ENCODE measurements at places on chromosomes 1 and 21.
A peak's percentile ranks its signal among the peaks of the same experiment; 100 is the strongest.

GRCh38 chr1:155858800-155859233 is 550 bp upstream of the SYT11 start:
- DNase-seq, result no peak

DNA sequence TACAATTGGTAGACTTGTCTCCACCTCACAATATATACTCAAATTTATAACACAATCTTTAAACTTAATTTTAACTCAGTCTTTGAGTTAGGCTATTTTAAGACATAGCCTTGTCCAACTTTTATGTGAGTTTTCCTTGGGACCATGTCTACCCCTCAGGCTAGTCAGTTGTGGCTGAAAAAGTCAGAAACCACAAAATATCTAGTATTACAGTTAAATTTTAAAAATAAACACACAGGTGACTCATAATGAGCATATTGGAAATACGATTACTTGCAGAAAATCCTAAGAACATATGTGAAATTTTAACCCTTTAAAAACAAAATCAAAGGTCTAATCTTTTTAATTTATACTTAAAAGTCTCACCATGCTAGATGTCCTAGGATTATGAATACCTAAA is 4.8 kb upstream of the ASB17 start:
- DNase-seq, result no peak

DNA sequence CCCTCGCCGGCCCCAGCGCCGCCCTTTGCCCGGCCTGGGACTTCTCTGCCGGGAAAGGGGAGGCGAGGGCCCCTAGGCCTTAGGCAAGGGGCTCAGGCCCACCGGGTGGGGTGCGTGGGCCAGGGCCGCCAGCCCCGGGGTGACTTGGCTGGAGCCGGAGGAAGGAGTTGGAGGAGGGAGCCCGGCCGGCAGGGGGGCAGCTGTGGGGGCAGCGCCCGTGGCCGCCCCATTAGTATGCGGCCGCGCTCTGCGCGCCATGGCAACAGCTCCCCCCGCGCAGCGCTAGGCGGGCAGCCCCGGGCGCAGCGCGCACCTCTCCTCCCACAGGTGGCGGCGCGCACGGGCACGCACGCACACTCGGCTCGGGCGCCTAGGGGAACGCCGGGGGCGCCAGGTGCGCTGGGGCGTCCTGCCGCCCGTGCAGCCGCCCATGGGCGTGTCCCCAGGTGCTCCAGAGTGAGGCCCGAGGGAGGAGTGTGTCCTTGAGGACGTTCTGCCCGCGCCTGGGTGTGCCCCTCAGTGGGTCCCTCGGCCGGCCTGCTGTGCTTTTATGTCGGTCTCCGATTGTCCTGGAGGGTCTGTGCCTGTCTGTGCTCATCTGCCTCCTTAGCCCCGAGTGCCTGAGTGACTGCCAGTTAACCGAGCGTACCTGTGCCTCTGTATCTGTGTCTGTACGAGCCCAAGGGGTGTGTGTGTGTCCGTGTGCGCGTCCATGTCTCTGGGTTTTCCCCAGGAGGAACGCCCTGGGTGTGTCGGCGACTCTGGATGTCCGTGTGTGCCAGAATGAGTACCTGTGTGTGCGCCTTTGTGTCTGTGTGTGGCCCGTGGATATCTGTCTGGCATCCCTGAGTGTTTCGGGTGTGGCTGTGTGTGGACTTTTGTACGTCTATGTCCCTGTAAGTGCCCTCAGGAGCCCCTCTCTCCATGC is 38.2 kb upstream of the WASF2 start:
- DNase-seq, result peak; percentile 33

- no peak for DNase-seq
These were observed 137.7 kb upstream of the PTBP2 start for GRCh38 chr1:96583903-96584302.

DNA sequence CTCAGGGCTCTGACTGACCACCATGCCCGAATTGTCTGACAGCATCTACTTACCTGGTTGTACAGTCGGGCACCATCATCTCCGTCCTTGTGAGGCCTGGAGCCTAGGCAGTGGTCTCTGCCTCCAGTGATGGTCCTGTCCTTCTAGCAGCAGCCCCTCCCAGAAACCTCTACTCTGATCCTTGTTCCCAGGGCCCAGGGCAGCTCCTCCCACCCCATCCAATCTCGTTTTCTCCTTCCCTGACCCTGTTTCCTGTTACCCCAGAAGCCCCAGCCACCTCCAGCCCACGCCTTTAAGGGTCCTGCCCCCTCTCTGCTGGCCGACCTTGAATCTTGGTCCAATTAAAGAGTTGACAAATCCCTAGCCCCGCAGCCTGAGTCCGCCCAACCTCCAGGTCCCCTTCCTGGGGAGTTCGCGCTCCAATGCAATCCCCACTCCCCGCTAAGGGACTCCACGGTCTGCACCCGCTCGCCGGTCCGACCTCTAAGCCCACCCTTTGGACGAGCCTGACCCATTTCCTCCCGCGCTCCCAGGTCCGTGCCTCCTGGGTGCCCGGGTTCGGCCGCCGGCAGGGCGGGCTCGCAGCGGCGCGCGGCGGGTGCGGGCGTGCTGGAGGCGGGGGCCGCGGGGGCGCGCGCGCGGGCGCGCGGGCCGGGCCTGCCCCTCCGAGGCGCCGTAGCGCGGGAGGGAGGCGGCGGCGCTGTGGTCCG is at the start of gene B4GALT2:
TSS of gene B4GALT2 (plus strand) at position 660 of the 710 bp plus-strand sequence. CDS start 1,951 bp downstream, outside the sequence.
- no peak for DNase-seq

DNA sequence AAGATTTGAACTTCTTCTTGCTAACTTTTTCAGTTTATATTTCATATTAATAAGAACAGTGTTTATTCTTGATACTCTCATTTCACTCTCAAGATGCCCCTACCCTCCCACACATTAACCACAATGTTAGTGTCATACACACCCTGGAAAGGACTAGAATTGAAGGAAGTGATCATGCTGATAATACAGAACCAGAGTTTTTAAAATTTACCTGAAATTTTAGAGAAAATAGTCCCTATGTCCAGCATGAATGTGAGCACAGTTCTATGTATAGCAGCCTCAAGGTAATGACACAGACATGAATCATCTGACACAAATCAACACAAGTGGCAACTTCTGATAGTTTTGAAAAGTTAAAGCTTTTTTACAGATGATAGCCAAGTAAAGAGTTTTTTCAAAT is 26.0 kb downstream of the RGS1 start:
- DNase-seq, result no peak

- no peak for DNase-seq
These were observed 14.9 kb upstream of the SLAMF9 start for GRCh38 chr1:159968901-159969300.

DNA sequence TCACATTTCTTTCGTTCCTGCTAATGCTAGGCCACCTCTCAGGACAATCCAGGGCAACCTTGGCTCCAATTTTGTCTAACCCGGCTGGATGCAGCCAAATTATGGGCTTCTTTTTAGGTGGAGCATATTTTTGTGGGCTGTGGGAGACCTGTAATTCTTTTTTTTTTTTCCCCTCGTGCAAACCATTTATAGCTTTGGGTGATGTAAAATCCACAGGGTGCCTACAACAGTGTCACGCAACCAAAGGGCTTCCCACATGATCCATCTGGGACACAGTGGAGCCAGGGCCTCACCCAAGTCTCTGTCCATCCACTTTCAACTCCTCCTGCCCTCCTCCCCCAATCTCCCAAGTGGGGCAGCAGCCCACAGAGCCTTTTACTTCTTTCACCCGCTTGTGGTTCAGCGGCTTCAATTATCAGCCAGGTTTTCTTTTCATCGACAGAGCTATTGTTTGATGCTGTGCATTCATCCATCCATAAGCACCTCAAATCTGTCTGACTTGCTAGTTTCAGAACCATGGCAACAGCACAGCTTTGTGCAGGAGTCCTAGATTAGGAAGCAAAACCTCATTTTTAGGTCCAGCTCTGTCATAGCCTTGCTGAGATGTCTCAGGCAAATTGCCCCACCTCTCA is 10.0 kb upstream of the OVAAL start:
- no peak for DNase-seq

DNA sequence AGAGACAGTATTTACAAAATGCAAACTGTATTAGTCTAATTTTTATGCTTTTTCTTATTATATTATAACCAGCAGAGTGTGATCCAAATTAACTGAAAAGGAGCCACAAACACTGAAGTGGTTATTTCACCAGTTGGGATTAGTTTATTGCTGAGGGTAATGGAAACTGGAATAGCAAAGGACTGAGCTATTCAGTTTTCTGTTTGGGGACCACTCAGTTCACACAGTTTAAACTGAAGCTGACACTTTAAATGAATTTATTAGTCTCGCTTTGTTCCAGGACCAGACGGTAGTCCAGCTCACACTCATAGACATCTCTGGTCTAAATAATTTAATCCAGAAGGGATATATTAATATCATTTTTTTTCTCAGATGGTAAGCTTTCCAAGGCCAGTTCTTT is 410.7 kb downstream of the LTN1 start:
- DNase-seq, result no peak

DNA sequence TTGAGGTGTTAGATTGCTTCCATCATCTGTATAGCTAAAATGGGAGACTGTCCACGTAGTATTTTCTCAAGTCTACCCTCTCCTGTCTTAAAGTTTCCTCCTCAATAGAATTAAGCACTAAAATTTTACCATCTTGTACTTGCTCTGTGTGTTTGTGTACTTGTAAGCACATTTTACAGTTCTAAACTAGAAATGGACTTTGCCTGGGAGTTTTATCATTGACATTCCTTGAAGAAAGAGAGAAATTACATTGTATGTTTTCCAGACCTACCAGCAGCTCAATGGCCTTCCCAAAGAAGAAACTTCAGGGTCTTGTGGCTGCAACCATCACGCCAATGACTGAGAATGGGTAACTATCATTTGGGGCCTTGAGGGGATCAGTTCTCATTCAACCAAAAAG is 4.5 kb downstream of the NPL start:
- DNase-seq, result no peak

DNA sequence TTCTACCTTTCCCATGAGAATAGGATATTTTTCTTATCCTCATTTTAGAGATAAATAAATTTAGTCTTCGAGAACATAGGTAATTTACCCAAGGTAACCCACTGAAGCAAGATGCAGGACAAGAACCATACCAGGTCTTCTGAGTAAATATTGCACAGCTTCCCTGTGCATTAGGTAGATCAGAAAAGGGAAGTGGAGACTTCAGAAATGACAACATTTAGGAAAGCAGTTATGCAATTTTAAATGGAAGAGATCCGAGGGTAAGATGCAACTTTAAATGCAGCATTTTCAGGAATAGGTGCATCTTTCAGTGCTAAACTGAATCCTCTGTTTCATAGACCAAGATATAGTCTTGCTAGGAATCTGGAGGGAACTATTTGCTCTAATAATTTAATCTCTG is 206.4 kb upstream of the SGIP1 start:
- DNase-seq, result no peak

GRCh38 chr1:119000371-119001180 is 12.4 kb upstream of the TBX15 start:
- no peak for DNase-seq

All from activated T-cell treated with anti-CD3 and anti-CD28 coated beads for 4 hours (primary cell).